AG04449 (cell line): ENCODE measurements at places on chromosomes 4 and X.

DNA sequence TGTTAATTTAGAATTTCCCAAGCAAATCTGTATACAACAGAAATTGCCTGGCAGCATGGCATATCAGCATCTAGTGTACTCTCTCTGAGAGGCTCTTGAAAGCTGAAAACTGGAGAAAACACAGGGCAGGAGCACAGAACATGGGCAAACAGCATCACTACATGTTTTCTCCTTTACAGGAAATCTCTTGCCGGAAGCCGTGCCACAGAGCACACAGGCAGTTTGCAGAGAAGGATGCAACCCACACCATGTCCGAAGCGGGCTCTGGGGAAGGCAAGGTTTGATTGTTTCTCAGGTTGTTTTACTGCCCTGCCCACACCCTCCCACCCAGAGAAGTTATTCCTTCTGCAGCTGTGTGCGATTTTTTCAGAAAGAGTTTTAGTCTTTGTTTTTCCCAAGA, 41.1 kb upstream of the FAM9C start:
- no peak for DNase-seq

- DNase-seq: no peak
These were observed 19.9 kb downstream of the MRFAP1 start for GRCh38 chr4:6660430-6660829.

DNA sequence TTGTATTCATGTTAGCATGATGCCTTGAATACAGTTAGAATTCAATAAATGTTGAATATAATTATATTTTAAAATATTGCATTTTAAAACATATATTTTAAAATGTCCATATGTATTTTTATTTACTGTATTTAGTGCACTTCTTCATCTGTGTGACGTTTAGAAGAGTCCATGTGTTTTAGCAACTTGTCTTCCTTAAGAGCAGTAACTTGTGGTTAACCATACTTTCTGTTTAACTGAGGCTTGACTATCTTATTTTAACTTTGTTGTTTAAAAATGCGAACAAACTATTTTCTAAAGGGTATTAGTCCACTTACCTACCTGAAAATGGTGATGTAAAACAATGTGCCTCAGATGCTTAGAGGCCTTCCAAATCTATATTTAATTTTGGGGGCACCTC, 858 bp downstream of the DMP1 start:
- no peak for DNase-seq

- no peak for DNase-seq
These were observed 3.6 kb downstream of the SMIM10L2A start for GRCh38 chrX:135425026-135425965.

GRCh38 chr4:169068423-169068822, 58.4 kb upstream of the CBR4 start:
- DNase-seq: no peak
